ENCODE measurements at places on chromosomes 11 and 22.

DNA sequence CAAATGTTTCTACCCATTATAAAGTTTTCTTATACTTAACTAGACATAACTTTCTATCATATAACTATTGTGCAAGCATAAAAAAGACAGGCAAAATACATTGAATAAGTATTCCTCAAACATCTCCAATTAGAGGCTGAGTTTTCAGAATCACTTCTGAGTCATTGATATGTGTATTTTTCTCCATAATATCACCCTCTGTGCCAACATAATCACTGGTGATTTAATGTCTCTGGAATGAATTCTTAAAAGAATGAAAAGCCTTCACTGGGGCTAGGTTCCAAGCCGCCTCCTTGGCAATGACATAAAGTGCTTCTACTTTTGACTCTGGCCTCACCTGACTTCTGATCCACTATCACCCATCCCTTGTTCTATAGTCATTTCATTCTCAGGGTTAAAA is 197.0 kb upstream of the E2F8 start:
- DNase-seq, result peak; percentile 86

DNA sequence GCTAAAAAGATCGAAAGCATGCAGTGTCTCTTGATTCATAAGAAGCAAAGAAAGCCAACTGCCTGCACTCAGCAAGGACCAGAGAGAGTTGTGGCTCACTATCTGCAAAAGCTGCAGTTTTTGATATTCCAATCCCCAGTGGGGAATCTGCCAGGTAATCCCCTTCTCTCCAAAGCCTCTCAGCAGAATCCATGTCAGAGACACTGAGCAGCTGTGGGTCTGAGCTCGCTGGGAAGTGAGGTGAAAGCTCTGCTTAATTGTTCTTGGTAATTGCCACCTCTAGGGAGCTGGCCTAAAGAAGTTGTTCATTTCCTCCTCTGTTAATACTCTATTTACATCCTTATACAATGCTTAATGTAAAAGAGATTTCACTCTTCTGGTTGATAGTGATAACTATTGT is 261.3 kb upstream of the LRRC4C start:
- no peak for DNase-seq

DNA sequence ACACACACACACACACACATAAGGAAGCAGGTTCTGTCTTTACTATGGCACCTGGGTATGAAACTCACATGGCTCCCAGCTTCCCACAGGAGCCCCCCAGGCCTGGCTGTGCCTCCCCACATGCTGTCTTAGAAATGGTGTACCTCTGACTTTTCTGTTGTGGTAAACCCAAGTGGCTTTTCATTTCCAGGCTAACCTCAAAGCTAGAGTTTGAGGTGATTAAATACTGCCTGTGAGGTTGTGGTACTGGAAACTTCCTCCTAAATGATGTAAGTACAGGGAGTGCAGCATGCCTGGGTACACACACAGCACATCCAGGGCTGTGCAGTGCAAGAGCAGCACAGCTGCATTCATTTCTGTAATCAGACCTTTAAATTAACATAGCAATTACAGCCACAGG is 34.4 kb downstream of the ME3 start:
- peak; percentile 46 for DNase-seq

DNA sequence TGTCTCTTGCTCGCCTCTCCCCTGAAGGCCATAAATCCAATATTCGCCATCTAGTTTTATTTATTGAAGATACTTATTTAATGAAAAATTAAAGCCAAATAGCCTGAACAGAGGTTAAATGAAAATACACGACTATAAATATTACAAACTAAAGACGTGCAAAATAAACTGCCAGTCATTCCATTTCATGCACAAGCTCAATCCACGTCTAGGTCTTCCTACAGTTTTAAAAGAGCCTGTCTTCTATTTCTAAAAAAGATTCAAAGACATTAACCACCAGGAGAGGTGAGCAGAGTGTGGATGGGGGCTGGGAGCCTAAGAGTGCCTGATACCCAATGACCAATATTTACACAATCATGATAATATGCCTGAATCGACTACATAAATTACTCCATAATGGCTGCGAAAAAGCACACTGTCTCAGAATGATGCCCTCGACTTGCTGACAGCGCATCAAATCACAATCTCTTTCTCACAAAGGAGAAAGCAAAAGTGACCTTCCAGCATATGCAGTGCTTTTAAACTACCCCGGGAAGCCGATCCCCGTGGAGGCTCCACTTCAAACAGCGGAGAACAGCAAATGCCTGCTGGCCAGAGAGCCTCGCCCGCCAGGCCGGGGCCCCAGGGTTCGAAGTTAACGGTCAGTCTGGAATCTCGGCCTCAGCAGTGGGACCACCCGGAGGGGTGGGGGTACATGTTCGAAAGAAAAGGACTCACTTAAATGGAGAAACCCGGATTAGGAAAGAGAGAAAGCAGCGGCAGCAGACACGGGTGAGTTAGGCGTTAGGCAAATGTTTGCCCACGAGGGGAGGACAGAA is 1.7 kb downstream of the FCHSD2 start:
- DNase-seq, result peak; percentile 27

- no peak for DNase-seq
Measured at GRCh38 chr11:3890014-3890413, 34.5 kb downstream of the STIM1 start.

GRCh38 chr11:28346209-28346608 is 238.0 kb downstream of the METTL15 start:
- DNase-seq, result peak; percentile 19

- DNase-seq, result no peak
Measured at GRCh38 chr11:62141111-62142042, 17.6 kb downstream of the INCENP start.

Measured in fibroblast of upper back skin (primary cell).